Stimulated activated CD4-positive, alpha-beta T cell treated with anti-CD3 and anti-CD28 coated beads, Interleukin-1b, Interleukin-23, amount 100 ng/mL, for 48 hours (primary cell): ENCODE measurements at places on chromosomes 11 and 22.

GRCh38 chr22:39283322-39284141 is 35.9 kb downstream of the RPL3 start:
- DNase-seq: no peak

- DNase-seq: peak; percentile 52
These were observed 100.6 kb upstream of the CD44 start for GRCh38 chr11:35038211-35038928.

DNA sequence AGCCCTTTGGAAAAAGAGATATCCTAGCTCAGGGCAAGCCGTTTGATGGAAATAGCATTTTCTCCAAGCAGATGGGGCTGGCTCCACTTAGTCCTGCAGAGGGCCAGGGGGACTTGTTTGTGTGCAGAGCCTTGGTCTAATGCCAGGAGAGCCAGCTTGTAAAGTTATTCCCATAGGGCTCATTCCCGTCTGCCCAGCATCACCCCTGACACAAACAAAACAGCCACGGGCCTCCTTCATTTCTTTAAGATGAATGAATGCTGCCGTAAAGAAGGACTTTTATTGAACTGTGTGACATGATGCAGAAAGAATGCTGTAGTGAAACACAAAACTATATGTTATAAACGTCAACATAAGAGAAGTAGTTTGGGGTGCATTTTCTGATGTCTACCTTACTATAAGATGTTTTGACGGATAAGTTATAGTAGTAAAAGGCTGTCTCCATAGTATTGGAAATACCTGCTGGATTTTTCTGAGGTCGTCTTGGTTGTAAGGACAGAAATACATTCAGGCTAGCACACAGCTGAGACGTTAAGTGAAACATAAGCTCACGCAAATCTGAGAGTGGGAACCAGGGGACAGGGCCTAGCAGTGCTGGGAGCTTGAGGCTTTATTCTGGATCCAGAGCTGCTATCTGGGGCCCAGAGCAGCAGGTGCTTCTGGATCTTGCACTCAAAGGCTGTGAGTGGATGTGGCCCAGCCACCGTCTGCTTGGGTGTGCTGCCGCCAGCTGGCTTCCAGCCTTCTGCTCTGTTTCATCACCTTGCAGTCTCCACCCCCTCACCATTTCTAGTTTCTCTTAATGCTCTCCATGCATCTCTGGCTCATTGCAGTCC is 53.3 kb downstream of the NCAM1 start:
- no peak for DNase-seq

DNA sequence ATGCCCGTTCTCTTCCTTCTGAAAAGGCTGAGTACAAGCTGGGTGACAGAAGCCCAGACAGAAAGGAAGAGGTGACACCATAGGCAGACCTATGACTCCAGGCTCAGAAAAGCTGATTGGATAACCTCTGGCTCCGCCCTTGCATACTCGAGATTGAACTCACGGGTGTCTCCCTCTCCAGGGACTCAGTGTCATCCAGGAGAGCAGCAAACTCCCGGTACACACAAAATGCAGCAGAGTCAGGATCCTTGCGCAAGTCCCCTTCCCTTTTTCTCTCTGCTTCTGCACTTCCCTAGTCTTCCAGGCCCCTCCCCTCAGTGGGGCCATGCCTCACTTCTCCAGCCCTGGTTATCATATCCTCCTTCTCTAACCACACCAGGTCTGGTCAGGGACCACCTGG is 9.8 kb downstream of the SCN4B start:
- no peak for DNase-seq

- no peak for DNase-seq
These were observed 14.5 kb downstream of the SCGB1A1 start for GRCh38 chr11:62433141-62433903.

- DNase-seq: no peak
These were observed 48.2 kb downstream of the NECTIN1 start for GRCh38 chr11:119680541-119681360.

DNA sequence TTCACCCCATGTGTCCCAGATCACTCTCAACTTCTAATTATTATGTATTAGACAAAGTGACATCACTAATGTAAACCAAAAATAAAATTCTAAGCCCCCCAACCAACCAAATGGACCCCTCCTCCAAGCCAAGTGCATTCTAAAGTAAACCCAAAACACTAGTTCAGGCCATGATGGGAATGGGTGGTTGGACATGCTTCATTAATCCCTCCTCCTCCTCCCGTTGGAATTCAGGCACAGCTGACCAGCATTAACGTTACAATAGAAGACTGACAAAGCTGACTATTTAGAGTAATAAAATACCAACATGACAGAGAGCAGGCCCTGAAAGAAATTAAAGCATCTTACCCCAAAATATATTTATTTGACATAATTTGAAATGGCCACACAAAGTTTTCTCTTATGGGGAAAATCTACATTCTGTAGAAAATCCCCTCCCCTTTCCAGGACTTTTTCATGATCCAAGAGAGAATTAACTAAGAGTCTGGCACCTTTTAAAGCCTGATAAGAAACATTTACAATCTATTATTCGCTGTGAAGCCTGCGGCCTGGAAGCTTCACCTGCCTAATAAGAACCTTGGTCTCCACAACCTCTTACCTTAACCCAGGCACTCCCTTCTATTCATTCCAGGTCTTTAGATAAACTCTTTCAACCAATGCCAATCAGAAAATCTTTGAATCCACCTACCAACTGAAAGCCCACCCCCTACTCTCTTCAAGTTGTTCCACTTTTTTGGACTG is 948.5 kb upstream of the CCDC90B start:
- no peak for DNase-seq

GRCh38 chr22:47164514-47165337 is 402.3 kb downstream of the TBC1D22A start:
- no peak for DNase-seq

DNA sequence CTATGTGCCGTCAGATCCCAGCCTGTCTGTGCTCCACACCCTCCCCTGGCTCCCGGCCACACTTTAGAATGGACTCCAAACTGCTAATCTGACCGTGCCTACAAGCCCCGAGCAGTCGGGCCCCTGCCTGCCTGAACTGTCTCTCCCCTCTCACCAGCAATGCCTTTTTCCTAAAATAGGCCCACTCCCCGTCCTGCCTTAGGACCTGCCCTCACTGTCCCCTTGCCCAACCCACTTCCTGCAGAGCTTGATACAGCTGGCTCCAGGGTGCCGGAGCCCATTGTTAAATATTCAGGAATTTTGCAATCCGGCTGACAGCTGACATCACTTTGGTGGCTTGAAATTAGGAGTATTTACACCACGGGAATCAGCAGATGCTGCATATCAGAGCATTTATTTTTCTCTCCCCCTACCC is 21.4 kb downstream of the MN1 start:
- DNase-seq: no peak

DNA sequence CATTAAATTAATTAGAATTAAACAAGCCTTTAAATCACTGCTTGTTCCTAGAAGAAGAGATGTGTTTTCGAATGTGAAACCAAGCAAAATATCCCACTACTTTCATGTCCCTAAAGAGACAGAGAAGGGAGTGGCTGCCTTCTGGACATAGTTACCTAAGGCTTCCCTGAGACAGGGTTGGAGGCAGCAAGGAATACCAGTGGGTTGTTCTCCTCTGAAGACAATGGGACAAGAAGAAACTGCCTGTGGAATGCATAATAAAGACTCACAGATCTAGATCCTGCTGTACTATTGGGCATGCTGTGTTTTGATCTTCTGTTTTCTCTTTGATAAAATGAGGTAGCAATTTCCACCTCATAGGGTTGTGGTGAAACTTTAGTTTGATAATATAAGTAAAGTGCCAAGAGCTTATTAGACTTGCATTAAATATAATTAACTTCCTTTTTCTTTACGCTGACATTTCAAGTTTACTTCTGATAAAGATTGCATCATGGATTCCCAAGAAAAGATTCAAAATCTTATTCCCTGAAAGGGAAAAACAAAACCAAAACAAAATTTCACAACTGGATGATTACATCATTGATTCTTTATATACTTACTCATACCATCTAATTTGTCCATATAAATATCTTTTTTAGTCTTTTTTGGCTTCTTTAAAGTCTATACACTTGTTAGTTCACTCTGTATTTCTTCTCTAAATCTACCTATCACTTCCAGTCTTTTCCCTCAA is 621.3 kb downstream of the ETS1 start:
- no peak for DNase-seq

GRCh38 chr11:129192150-129192549 is at the start of gene ARHGAP32:
Gene ARHGAP32, minus strand, starts transcription at chr11:129192325. Its CDS starts 127 bp downstream, at chr11:129192198.
- DNase-seq: peak; percentile 10

DNA sequence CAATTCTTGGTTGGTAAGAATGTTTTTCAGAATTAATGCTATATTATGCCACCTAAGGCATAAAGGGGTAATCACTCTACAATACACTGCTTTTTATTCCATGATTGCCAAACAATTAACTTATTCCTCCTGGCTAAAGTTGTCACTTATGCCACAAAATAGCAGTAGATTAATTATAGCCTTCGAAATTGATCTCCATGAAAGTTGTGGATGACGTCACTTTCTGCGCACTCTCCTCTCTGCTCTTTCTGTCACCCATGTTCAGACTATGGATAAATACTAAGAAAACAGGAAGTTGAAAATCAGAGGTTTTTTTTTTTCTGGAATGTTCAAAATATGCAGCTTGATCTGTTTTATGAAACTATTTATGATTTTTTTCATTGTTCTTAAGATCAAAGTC is 790.1 kb upstream of the CNTN5 start:
- DNase-seq: no peak

- peak; percentile 22 for DNase-seq
These were observed 15.6 kb upstream of the RDX start for GRCh38 chr11:110311783-110312579.

GRCh38 chr11:63939397-63939891 is 642 bp downstream of the NAA40 start:
- DNase-seq: no peak

DNA sequence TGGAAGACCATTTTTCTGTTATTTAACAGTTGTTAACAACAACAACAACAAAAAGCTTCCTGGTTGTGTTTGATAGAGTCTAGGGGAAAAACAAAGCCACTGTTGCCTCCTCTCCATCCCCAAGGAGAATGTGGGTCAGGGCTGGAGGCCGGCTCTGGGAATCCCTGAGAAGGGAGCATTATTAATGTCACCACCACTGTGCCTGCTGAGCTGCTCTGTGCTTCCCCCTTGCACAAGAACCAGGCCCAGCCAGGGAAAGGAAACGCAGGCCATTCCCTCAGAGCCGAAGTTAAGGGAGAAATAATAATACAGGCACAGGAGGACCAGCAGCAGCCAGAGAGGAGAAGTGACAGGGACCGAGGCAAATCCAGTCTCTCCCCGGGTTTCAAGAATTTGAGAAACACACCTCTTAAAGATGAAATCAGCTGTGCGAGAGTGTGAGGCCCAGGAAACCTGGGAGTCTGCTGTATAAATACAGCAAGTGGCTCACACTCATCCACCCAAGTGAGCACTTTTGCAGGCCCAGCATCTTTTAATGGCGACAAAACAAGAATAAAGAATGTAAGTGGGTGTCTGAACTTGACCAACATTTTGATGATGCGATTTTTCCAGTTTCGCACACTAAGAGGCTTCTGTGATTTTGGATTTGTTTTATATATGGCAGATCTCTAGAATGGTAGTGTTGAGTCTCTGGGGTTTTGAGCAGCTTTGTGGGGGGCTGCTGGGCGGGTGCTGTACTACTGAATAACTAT is 539.2 kb downstream of the NTM start:
- no peak for DNase-seq

DNA sequence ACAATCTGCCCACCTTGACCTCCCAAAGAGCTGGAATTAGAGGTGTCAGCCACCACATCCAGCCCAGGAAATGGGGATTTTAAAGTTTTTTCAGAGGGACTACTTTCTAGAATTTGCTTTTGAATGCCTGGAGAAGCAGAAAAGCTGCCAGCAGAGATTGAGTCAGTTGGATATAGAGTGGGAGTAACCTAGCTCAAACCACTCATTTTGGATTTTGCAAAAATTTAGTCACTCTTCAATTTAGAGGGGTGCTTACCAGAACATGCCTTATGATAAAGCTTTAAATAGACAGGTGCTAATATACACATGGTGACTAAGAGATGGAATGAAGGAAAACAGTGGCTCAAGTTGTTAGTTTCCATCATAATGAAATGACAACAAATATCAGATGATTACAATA is 26.5 kb upstream of the PSMA1 start:
- DNase-seq: no peak

DNA sequence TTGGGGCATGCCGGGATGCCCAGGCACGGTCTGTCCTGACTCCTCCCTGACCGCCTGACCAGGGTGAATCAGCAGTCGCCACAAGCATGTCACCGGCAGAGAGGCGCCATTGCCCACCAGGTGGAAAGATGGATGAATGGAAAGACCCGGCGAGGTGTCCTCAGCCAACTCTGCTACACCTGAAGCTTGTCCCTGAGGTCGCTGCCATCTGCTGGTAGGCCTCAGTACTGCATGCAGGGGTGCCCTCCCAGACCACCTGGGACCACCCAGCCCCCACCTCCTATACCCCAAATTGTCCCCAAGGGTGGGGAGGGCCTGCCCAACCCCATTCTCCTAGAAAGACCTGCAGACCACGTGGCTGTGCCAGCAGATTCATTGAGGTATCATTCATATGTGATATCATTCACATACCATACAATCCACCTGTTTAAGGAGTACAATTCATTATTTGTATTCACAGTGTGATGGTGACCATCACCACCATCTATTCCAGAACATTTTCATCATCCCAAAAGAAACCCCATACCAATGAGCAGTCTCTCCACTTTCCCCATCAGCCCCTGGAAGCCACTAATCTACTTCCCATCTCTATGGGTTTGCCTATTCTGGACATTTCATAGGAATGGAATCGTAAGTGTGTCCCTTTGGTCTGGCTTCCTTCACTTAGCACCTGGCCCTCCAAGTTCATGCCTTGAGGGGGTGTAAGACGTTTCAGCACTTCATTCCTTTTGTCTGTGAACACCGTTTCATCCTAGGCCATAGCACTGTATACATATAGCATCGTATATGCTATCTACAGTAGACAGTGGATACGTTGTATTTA is 17.5 kb downstream of the FGF3 start:
- peak; percentile 27 for DNase-seq
